Substantia nigra (tissue), 51 donors: ENCODE measurements at places on chromosomes 12 and 14.

DNA sequence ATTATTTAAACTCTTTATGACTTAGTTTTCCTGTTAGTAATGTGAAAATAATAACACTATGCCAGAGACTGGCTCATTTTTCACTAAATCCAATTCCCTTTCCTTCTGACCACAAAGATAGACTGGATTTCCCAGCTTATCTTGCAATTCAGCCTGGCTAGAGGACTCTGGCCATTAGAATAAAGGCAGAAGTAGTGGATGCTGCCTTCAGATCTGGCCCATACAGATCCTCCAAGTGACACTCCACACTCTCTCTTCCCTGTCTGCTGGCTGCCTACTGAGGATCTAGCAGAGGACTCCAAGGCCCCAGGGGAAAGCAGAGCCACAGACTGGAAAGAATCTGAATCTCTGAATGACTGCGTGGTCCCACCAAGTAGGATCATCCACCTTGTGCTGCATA lies 188.8 kb upstream of the LMNTD1 start:
- DNase-seq: no peak

- no peak for DNase-seq
Observed at GRCh38 chr12:49554266-49554665, 13.7 kb downstream of the MCRS1 start.

- DNase-seq: no peak
Observed at GRCh38 chr12:119055977-119056376, 74.6 kb downstream of the SRRM4 start.

- DNase-seq: no peak
Observed at GRCh38 chr12:56749359-56749758, 2.8 kb downstream of the PRIM1 start.

DNA sequence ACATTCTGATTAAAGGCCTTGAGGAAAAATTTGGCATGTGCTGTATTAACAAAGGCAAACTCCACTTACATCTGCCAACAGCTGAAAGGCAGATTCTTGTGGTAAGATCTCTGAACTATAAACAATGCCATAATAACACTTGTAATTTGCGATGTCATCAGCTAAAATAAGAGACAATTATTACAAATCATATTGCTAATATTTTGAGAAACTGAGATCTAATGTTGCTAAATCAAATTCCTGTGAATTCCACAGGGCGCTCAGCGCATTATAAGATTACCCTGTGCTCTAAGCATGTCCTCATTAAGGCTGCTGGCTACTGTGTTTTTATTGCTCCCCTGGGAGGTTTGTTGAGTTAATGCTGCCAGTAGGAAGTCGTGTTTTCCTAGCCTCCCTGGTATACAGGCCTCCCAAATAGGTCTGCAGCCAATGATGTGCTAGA lies 244.8 kb downstream of the DACT1 start:
- DNase-seq: no peak

GRCh38 chr12:69932676-69933552 lies 107.9 kb downstream of the MYRFL start:
- no peak for DNase-seq

DNA sequence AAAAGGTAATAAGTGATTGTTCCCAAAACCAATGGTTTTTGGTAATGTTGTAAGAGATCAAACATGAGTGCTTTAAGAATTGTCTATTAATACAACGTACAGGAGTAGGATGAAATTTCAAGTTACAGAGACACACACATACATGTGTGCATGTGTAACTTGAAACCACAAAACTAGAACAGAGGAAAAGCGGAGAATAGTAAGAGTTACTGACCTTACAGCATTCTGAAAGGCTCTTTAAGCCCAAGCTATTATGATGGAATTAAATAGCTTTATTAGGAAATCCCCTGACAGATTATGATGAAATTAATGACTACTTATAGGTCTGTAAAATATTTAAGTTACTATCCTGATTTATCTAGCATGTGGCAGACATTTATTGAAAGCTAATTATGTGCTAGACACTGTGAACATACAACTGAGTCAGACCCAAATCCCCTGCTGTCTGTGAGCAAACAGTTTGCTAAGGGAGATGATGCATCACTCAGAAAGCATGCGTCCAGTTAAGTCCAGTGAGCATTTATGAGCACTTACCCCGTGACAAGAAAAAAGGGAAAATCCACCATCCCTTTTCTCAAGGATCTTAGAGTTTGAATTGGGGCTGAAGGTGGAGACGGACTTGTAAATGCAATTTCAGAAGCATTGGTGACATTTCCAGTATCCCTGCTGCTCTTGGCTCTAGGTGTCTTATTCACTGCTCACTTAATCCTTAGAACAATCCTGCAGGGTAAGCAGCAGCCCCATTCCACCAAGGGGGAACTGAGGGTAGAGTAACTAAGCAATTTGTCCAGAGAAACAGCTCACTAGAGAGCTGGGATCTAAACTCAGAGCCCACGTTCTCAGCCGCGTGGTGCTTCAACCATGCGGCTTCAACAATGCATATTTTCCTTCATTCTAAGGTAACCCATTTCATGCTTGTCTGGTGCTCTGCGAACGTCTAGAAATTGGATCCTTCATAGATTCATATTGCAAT lies 117.4 kb downstream of the EML1 start:
- DNase-seq: no peak

- no peak for DNase-seq
Observed at GRCh38 chr12:85445060-85445938, 165.3 kb downstream of the ALX1 start.
